ENCODE measurements at places on chromosomes 1 and 21.
A peak's percentile ranks its signal among the peaks of the same experiment; 100 is the strongest.

- no peak for DNase-seq
These were observed 105.4 kb upstream of the WARS2 start for GRCh38 chr1:119245881-119246280.

DNA sequence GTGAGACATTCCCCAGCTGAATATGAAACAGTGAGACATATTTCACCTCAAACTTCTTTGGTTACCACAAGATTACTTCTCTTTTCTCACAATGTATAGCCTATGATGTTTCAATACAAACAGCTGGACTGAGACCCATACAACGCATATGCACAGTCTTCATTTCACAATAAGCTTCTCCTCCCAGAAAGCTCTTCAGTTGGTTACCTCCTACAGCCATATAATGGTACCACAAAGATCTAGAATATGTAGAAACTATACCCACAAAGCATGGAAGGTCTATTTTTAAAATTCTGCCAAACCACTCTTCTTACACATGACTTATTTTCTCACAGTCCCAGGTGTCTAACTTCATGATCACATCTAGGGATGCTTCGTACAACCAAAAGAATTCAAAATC is 70.8 kb downstream of the JAK1 start:
- DNase-seq, result no peak

GRCh38 chr21:35849144-35849543 is 211.2 kb downstream of the SETD4 start:
- DNase-seq, result no peak

DNA sequence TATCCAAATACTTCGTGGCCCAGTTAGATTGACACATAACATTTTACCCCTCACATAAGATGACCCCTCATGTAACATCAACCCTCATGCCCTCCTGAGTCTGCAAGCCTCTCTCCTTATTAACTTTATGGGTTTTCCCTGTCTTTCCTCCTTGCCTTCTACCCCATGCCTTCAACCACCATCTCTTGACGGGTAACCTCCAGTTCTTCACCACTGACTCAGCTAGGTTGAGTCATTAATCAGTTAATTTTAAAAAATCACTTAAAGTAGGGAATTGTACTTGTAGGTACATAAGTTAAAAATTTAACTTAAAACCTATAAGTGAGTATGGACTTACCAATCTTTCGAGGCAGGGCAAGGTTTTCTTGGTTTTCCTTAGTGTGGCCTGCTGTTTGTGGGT is 330.7 kb downstream of the CAMTA1 start:
- no peak for DNase-seq

- DNase-seq, result no peak
These were observed 23.6 kb downstream of the RAP1GAP start for GRCh38 chr1:21645550-21645949.

- DNase-seq, result no peak
These were observed 332.0 kb downstream of the OLFM3 start for GRCh38 chr1:101664726-101665125.

DNA sequence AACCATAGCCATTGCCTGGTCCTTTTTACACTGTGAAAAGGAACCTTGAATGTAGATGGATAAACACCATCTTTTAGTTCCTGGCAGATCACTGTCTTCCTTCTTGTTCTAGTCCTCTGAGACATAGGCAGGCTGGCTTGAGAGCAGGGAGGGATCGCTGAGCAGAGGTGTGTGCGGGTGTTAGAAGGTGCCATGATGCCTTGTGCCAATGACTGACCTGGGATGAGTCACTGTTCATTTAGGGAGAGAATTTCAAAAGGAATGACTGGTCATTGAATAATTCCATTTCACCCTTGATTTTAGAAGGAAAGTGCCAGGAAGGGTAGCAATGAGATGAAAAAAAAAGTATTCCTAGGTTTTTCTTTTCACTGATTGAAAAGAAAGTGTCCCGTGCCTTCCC is 383.9 kb downstream of the KIF26B start:
- DNase-seq, result no peak

- DNase-seq, result peak; percentile 68
These were observed 9.3 kb downstream of the ARL8A start for GRCh38 chr1:202135221-202135721.

GRCh38 chr1:21175324-21175669 is 1.4 kb downstream of the EIF4G3 start:
- peak; percentile 60 for DNase-seq

DNA sequence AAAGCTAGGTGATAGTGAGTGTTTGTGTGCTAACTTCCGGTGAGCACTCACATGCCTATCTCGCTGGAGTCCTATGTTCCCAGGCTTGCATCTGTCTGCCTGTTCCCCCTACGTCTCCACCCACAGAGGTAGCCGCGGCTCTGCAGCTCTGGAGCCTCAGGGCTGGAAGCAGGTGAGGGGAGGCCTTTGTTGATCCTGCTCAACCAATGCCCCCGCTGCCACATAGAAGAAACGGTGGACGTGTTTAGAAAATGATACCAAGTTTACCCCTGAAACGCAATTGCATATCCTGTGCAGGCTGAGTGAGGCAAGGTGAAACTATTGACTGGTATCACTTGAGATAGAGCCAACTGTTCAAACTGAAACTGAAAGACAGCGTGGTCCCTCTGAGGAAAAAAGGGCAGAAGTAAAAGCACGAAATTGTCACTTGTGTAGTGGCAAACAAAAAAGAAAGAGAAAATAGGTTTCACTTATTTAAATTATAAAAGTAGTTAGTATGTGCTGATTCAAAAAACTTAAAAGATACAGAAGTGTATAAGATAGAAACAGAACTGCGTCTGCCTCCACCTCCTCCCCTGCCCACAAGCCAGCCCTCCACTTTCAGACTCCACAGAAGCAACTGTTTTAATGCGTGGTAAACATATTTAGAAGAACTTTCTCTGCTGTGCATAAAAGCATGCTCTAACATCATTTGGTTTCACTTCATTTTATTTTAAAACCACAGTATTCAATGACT is 38.6 kb upstream of the ETS2 start:
- DNase-seq, result peak; percentile 70

DNA sequence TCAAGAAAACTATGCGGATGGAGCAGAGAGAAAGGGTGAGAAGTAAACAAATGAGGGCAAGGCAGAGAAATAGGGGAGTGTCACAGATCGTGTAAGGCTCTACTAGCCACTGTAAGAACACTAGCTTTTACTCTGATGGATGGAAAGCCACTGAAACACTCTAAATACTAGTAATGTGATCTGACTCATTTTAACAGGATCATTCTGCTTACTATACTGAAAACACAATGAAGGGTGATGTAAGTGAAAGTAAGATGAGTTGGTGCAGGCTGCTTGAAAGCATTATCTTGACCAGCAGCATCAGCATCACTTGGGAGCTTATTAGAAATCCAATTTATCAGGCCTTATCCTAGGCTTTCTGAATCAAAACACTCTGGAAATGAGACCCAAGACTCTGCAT is 32.7 kb downstream of the TUT4 start:
- DNase-seq, result no peak

- DNase-seq, result no peak
These were observed 1.5 kb downstream of the KISS1 start for GRCh38 chr1:204194771-204195170.

DNA sequence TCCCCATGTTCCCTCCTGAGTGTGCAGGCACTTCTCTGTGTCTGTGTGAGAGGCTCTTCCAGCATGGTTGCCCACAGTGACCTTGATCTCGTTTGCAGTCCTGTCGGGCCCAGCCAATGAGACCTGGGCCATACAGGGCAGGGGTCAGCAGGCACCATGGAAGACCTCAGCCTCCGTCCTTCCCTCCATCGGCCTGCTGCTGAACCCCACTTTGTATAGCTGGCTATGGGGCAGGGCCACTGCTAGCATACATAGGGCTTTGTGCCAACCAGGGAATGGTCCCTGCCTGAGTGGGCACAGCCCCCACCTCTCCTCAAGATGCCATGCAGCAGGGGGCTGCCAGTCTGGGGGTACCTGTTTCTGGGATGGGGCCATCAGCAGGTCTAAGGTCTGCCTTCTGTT is 3.8 kb downstream of the C1orf35 start:
- DNase-seq, result no peak

DNA sequence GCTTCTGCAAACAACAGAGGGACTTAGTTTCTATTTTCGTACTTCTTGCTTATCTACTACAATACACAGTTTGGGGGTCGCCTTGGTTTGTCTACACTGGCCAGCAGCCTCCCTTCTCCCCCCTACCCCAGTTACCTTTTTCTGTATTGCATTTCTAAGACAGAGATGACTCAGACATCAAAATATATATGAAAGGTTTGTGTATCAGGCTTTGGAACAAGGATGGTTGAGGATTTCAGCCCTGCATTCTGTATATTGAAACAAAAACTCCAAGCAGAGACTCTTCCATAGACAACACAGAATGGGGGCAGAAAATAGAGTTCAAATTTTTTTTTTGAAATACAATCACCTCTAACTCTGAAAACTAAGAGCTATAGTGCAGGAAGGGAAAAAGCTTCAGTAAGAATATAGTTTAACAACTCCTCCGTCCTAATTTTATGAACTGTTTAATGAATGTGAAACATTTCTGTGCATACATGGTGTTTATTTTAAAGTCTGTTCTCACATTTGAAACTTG is 1.9 kb downstream of the SAMD13 start:
- no peak for DNase-seq

DNA sequence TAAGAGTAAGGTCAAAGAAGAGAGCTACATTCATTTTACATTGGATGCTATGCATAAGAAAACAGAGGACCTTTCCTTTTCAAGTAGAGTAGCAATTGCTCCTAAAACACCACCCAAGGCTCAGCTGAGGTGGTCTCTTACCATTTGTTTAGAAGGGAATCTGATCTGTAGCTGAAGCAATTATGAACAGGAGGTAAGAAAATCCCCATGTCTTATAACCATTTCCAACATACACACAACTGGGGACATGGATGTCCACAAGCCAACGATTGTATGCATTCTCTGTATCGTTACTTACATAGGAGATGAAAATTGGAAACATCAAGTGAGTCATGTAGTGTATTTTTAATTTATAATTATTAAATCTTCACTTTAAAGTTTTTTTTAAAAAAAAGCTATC is 132.0 kb downstream of the AKT3 start:
- DNase-seq, result no peak

- DNase-seq, result peak; percentile 25
These were observed at the start of gene DMBX1 for GRCh38 chr1:46489638-46490405. Gene DMBX1, plus strand, starts transcription at chr1:46489836. Its CDS starts 17,175 bp downstream, at chr1:46507011.

DNA sequence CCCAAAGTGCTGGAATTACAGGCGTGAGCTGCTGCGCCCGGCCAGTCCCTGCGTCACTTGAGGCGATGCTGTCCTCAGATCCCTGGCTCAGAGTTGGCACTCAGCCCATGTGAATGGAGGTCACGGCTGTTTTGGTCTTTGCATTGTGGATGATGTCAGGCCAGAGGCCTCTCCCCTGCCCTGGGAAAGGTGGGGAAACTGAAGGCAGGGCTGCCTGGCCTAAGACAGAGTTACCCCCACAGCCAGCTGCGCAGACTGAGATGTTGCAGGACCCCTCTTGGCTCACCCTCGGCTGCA is 821 bp downstream of the MASP2 start:
- no peak for DNase-seq

- no peak for DNase-seq
These were observed 26.8 kb upstream of the CADM3 start for GRCh38 chr1:159144571-159144970.

DNA sequence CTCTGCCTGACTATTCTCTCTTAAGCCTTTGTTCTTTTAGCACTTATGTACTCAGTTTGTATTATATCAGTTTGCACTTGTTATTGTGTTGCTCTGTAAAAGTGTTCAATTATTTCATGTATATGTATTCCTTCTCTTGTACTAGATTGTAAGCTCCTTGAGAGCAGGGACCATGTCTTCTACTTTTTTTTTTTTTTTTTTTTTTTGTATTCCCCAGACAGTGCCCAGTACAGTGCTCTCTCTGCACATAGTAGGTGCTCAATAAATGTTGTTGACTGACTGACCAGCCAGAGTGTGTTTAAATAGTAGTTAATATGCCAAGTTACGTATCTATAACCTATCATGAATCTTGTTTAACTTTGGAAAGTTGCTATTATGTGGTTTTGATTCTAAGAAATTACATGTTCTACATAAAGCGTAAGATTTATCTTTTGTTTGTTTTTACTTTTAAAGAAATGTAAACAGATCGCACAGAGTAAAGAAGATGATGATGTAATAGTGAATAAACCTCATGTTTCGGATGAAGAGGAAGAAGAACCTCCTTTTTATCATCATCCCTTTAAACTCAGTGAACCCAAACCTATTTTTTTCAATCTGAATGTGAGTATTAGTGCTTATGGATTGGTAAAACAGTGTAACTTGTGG is 16.1 kb downstream of the SON start:
- DNase-seq, result no peak

DNA sequence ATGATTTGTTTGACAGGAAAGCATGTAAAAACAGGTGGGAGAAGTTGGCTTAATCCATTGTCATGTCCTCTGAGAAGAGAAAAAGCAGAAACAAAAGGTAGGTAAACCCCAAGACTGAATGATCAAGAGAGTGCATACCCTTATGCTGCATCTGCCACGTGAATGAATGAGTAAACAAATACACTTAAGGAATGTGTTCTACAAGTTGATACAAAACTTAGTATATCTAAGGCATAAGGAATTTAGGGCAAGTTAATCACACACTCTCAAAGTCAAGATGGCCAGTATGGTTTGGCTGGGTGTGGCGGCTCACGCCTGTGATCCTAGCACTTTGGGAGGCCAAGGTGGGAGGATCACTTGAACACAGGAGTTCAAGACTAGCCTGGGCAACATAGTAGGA is 34.2 kb downstream of the HMCN1 start:
- no peak for DNase-seq

DNA sequence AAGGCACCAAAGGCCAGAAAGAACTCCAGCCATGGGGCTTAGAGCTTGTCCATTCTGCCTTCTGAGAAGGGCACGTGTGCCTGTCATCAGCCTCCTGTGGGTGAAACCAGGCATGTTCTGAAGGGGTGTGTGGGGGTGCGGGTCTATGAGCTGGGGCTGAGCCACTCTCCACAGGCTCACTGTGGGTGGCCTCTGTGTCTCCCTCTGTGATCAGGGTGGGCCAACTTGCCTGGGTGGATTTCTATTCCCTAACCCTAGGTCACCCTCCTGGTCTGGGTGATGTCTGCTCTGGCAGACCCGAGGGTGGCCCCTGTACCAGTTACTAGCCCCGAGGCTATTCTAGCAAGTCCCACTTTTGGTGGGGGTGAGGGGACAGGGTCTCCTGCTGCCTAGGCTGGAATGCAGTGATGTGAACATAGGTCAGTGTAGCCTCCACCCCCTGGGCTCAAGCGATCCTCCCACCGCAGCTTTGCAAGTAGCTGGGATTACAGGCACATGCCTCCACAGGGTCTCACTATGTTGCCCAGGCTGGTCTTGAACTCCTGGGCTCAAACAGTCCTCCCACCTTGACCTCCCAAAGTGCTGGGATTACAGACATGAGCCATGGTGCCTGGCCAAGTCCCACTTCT is 94.4 kb downstream of the TRIM11 start:
- DNase-seq, result no peak

- no peak for DNase-seq
These were observed 20.9 kb downstream of the UMODL1 start for GRCh38 chr21:42091899-42092508.

GRCh38 chr1:178642282-178642681 is 82.8 kb upstream of the RALGPS2 start:
- no peak for DNase-seq

All from CD4-positive, alpha-beta T cell treated with Interleukin-12 subunit alpha and Interleukin-12 subunit beta, for 1 hour (primary cell).